ACHN (cell line): ENCODE measurements at places on chromosomes 2 and 18.
A peak's percentile ranks its signal among the peaks of the same experiment; 100 is the strongest.

GRCh38 chr2:14530506-14530905, 102.0 kb upstream of the LRATD1 start:
- DNase-seq, result no peak

- no peak for DNase-seq
Measured at GRCh38 chr18:58396966-58397365, 231.9 kb downstream of the ALPK2 start.

GRCh38 chr2:6927186-6927585, 10.0 kb downstream of the RNF144A start:
- no peak for DNase-seq

GRCh38 chr2:125095826-125096225, 1070.7 kb downstream of the CNTNAP5 start:
- no peak for DNase-seq

GRCh38 chr2:151766437-151767153, 32.3 kb upstream of the NEB start:
- no peak for DNase-seq

- DNase-seq, result no peak
Measured at GRCh38 chr2:200225951-200226350, 80.5 kb upstream of the SPATS2L start.

DNA sequence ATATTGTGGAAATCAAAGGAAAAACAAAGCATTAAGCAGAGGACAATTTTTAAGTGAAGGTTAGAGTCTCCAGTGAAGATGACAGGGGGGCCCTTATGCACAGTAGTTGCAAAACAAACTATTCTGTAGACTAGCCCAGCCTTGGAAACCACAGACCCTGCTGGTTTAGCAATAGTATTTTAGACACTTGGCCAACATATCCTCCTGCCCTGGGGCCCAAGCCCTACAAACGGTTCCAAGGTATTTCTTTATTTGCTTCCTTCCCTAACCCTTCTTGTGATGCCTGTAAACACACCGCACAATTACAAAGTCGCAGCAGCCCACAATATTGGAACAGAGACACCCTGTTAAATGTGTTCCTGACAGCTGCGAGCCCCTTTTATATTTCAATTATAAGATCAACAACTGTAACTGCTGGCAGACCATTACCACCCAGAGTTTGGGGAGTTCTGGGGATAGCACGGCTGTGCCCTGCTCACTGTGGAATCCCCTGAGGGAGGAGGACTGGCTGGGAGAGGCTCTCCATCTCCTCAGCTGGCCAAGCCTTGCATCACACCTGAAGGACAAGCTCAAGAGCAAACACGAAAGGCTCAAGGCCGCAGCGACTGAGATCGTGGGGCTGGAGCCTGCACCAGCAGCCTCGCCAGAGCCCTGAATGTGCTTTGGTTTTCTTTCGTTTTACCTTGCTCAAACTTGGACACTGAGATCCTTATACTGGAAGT, 282.2 kb upstream of the ATP5MC3 start:
- no peak for DNase-seq

GRCh38 chr18:74019864-74020263, 127.8 kb downstream of the FBXO15 start:
- DNase-seq, result no peak

- no peak for DNase-seq
Measured at GRCh38 chr18:76914314-76914713, 92.0 kb downstream of the ZNF236 start.

- DNase-seq, result no peak
Measured at GRCh38 chr18:65146482-65147021, 604.3 kb upstream of the CDH7 start.

DNA sequence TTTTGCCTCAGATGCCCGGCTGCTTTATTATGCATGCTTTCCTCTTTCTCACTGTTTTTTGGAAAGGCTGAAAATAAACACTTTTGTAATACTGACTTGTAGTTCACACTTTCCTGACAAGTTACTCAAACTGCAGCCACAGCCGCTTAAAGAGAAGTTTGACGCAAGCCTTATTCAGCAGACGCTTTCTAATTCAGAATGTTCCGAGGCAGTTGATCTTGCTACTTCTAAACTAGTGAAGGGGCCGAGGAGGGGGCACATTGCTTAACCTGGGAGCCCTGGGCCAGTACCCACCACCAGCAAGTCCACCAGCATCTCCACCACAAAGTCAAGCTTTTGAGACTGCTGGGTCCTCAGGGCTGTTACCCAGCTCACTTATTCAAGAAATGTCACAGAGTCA, 71.8 kb upstream of the SPRED2 start:
- DNase-seq, result no peak

- no peak for DNase-seq
Measured at GRCh38 chr18:39259736-39260135, 1694.1 kb upstream of the CELF4 start.

- peak; percentile 16 for DNase-seq
Measured at GRCh38 chr18:54359233-54359632, 1.5 kb downstream of the C18orf54 start.

DNA sequence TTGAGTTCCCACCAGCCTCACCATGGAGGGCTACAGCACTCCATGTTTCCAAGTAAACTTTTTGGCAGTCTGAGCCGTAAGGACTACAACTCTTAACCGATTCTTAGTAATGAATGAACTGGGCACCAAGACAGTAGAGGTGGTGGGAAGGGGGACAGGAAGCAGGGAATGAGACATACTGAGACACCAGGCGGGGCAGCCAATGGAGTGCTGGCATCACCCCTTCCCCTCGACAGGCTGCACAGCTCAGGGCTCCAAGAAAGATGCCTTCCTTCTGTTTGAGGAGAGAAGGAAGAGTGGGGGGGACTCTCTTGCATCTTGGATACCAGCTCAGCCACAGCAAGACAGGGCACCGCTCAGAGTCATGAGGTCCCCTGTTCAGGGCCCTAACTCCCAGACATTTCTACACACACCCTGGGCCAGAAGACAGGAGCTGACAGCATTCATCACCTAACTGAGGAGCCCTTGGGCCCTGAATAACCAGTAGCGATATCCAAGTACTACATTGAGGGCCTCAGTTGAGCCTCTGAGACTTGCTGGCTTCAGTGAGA, 45.2 kb downstream of the USP34 start:
- no peak for DNase-seq

- no peak for DNase-seq
Measured at GRCh38 chr2:217108575-217109027, 248.7 kb upstream of the TNP1 start.

DNA sequence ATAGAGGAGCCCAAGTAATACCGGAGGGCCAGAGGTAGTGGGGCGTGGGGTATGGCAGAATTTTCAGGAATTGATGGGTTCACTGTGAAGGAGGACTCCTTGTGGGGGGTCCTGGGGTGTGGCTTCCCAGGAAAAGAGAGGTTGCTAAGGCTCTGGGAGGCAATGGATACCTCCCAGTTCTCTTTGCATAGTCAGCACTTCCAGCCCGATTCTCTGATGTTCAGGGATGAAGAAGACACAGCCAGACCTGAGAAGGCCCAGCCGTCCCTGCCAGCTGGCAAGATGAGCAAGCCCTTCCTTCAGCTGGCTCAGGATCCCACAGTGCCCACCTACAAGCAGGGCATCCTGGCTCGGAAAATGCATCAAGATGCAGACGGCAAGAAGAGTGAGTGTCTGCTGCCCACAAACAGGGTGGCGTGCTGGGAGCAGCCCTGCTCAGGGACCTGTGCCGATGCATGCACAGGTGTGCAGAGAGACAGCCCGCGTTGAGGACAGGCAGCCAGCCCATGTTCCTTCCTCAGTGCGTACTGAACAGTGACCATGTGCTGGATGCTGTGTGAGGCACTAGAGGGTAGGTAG, 22.2 kb downstream of the PSD4 start:
- no peak for DNase-seq

- peak; percentile 70 for DNase-seq
Measured at GRCh38 chr2:76953733-76954347, 568.3 kb downstream of the LRRTM4 start.

- no peak for DNase-seq
Measured at GRCh38 chr18:62018034-62018758, 125.4 kb upstream of the RNF152 start.

DNA sequence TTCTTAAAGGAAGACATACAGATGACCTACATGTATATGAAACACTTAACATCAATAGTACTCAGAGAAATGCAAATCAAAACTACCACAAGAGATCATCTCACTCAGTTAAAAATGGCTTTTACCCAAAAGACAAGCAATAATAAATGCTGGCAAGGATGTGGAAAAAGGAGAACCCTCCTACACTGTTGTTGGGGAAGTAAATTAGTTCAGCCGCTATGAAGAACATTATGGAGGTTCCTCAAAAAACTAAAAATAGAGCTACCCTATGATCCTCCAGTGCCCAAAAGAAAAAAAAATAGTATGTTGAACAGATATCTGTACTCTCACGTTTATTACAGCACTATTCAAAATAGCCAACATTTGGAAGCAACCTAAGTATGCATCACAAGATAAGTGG, 1579.4 kb upstream of the TMEFF2 start:
- DNase-seq, result no peak

- DNase-seq, result no peak
Measured at GRCh38 chr18:59564561-59564960, 132.7 kb downstream of the CCBE1 start.

GRCh38 chr2:11647834-11648600, 22.0 kb downstream of the NTSR2 start:
- peak; percentile 10 for DNase-seq

DNA sequence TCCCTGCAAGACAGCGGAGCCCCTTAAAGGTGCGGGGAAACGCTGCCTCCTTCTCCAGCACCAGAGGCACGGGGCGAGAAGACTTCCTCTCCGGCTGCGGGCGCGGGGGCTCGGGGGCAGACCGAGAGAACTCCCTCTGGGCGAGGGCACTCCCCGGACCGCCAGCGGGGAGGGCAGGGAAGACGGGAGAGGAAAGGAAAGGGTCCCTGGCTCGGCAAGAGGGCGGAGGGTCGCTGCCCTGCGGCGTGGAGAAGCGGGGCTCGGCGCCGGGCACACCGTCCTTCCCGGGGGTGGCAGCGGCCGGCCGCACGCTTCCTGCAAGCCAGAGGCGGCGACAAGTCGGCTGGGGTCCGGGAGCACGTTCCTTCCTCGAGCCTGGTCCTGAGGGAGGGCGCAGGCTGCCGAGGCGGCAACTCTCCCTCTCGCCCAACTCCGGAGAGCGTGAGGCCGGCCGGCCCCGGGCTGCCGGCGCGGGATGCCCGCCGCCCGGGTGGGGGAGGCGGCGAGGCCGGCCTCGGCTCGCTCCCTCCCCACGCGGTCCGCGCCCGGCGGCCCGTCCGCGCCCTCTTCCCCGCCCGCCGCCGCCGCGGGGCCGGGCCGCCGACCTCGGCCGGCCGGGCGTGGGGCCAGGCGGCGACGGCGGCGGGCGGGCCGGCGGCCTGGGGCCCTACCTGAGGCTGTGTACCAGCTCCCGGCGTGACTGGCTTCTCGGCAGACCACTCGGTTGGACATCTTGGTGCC, 1.1 kb downstream of the MEMO1 start:
- peak; percentile 30 for DNase-seq

GRCh38 chr18:45014047-45014501, 333.4 kb downstream of the SETBP1 start:
- peak; percentile 72 for DNase-seq

GRCh38 chr2:57488061-57488460, 558.5 kb upstream of the VRK2 start:
- no peak for DNase-seq

GRCh38 chr2:183543731-183544130, 419.5 kb downstream of the NUP35 start:
- no peak for DNase-seq

GRCh38 chr18:8912348-8913326, 189.9 kb upstream of the NDUFV2 start:
- no peak for DNase-seq

DNA sequence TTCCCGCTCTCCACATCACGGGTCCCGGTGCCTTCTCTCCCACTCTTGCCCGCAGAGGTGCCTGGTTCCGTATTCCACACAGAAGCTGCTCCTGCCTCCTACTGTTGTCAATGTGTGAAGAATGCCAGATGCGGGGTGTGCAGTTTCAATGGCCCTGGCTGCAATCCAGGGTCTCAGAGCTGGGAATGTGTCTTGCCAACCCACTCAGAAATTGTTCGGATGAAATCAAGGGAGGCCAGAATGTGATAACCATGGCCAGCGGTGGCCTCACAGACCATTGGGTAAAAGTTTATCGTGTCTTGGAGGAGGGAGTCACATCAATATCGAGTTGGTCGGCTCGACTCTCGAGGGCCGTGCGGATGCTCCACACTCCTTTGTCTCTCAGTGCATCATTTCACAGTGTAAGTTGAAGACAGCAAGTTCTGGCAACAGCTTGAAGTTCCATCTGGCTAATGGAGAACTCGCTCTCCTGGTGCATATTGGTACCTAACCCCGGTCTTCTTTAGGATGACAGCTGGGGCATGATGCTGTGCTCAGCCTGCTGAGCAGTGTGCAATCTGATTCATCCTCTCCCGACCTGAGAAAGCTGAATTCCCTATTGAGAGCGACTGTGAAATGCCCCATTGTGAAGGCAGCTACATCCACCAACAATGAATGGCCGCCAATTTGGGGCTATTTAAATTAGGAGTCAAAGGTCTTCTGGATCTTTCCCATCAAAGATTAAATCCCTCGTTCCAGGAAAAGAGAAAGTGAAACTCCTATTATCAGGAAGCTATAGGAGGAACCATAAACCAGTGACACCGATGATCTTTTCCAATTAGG, 389.0 kb downstream of the SOX11 start:
- DNase-seq, result no peak

- DNase-seq, result no peak
Measured at GRCh38 chr2:64686283-64686956, 32.7 kb upstream of the SERTAD2 start.

GRCh38 chr2:234821946-234822475, 129.8 kb upstream of the SH3BP4 start:
- no peak for DNase-seq

DNA sequence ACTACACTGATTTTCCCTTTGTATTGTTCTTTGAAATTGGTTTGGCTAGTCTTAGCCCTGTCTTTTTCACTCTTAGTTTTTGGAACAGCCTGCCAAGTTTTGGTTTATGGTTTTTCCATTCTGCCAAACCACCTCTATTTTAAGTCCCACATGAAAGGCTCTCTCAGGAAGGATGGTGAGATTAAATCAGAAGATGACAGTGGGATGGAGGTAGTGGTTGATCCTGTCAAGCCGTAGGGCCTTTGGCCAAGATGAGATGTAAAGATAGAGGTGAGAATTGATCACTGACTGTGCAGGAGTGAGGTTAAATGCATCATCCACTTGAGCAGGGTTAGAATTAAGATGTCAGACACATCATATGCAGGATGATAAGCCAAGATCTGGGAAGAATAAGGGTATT, 948.5 kb downstream of the SLC4A3 start:
- no peak for DNase-seq

GRCh38 chr2:156017341-156017885, 315.1 kb downstream of the NR4A2 start:
- no peak for DNase-seq

DNA sequence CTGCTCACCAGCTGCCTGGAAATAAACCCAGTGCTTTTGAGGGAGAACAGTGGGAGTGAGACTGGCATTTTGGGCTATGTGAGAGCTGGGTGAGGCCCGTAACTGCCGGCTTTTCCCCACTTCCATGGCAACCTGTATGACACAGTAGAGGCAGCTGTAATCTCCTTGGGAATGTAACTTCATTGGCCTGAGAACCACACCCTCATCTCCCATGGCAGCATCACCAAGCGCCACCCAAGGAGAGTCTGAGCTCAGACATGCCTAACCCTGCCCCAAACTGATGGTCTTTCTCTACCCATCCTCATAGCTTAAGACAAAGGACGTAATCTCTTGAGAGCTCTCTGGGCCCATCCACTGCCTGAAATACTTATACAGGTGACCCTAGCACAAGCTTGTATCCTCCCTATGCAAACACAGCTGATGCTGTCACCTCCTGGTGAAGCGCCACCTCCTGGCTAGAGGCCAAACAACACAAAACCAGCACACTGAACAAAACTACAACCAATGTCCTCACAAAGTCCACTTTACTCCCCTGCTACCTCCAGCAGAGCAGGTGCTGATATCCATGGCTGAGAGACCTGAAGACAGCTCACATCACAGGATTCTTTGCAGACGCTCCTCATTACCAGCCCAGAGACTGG, 763.4 kb upstream of the NRXN1 start:
- peak; percentile 37 for DNase-seq
